Stimulated activated CD4-positive, alpha-beta T cell treated with anti-CD3 and anti-CD28 coated beads, TNF-alpha, amount 100 ng/mL, for 1 hour (primary cell): ENCODE measurements at places on chromosomes 3 and 15.

DNA sequence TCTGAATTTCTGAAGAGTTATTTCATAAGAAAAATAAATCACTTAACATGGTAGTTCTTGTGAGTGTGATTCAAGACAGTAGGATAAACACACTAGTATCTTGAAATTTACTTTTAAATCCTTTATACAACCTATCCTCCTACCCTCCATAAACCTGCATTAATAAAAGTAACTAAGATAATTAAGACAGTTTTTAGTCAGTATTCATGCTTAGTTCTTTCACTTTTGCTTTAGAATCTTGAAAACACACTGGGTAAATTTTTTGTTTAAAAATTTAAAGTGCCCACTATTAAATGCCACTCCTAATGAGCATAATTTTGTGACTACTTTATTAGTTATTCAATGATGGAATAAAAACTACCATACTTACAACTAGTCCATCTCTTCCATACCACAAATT is 28.8 kb downstream of the GOLIM4 start:
- DNase-seq: no peak

GRCh38 chr3:172673210-172673679 is 37.6 kb downstream of the NCEH1 start:
- DNase-seq: peak; percentile 10

GRCh38 chr15:75170711-75171341 is 30.9 kb upstream of the C15orf39 start:
- DNase-seq: no peak

- no peak for DNase-seq
These were observed 31.6 kb upstream of the RAP2B start for GRCh38 chr3:153130312-153130977.
